ENCODE measurements at places on chromosomes 13 and 19. TPM values are rescaled to one million over a fixed set of nuclear protein-coding genes. Genes with fewer than 3 reads are reported as not detected.

Gene PINLYP
- polyA plus RNA-seq: 4.8 TPM

GRCh38 chr19:28142258-28142657 is 1070.7 kb downstream of the UQCRFS1 start:
- no peak for DNase-seq

Gene CCNA1
- polyA plus RNA-seq: 2.8 TPM

Gene LYPD3
- 0.52 TPM for polyA plus RNA-seq

GRCh38 chr19:53771144-53771543 is 53.0 kb downstream of the NLRP12 start:
- no peak for DNase-seq

Gene AP1M2
- polyA plus RNA-seq: not detected

DNA sequence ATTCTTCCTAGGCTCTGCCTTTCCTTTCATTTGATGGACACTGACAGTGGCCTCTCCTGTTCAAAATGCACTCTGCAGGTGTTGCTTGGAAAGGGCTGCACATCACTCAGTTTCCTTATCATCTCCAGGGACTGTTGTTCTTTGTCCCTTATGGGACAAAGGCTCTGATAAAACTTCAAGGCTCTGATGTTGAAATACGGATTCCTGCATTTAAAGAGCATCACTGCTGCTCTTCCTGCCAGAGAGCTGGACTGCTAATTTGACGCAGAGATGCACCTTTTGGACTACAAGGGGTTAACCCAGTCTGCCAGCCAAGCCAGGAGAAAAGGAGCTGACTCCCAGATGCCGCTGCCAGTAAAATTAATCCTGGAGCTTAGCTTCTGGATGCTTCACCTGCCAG is 952.1 kb downstream of the DIAPH3 start:
- DNase-seq: no peak

GRCh38 chr13:113493315-113493951 is 2.9 kb upstream of the DCUN1D2 start:
- DNase-seq: peak; percentile 95

Measured in endothelial cell of umbilical vein (primary cell).